Fibroblast of lung (primary cell): ENCODE measurements at places on chromosomes 13 and 19.
A peak's percentile ranks its signal among the peaks of the same experiment; 100 is the strongest.

DNA sequence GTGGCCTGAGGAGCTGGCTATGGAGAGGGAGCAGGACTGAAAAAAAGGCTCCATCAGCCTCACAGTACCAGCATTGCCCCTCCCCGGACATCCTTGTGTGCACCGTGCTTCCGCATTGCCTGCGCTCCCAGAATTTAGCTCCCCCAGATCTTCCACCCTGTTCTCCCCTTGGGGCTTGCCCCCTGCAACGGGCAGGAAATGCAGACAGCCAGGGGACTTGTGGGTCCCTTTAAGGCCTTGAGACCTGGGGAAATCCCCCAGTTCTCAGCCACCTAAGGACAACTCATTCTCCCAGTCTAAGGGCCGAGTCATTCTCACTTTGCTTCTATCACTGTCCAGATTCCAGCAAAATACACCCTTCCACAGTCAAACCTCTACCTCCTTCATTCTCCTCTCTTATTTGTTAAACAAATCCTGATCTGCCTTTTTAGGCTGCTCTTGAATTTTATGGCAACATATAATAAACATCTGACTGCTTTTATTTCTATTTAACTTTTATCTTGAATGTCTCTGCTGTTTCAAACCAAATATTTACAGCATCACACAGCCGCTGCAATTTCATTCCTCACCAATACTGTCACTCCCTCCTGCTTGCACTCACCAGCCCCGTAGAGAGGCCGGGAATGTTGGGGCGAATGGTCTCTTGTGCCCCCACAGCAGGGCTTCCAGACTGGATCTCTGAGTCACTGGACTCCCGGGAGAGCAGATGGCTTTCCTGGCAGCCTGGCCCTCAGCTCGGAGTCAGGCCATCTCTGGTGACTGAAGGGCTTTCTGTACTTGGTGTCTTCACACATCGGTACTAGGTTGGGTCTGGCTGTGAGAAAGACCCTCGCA lies 221.9 kb downstream of the TSHZ3 start:
- DNase-seq: peak; percentile 98

- DNase-seq: peak; percentile 62
Observed at GRCh38 chr13:113625965-113626721, 31.9 kb downstream of the ATP4B start.

DNA sequence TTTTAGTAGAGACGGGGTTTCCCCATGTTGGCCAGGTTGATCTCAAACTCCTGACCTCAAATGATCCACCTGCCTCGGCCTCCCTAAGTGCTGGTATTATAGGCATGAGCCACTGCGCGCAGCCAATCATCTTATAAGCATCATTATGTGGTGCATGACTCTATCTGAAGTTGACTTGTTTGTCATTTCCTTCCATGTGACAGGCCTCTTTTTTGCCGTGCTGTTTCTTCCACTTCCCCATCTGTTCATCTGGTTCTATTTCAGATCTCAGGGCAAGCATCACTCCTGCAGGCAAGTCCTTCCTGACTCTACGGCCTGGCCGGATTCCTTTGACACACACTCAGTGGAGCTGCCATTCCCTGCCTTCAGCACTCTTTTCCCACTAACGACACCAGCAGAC lies 15.2 kb downstream of the COL5A3 start:
- DNase-seq: no peak

DNA sequence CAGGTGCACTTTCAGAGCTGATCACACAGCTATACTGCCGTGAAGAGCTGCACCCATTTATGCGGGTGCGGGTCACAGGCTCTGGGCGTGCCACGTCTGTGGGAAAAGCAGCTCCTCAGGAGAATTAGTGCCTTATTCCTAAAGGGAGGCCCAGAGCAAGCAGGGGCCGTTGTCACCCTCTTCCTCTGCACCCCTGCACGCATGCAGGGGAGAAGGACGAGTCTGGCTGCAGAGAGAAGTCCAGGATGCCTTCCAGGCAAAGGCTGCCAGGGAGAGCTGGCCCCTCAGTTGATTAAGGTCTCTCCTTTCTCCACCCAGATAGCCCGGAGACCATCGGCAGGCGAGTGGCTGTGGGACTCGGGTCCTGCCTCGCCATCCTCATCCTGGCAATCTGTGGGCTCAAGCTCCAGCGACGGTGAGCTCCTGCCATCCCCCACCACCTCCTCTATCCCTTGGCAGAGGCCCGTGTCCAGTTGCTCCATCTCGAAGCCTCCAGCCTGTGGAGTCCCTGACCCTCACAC lies 3.1 kb upstream of the FFAR1 start:
- no peak for DNase-seq

DNA sequence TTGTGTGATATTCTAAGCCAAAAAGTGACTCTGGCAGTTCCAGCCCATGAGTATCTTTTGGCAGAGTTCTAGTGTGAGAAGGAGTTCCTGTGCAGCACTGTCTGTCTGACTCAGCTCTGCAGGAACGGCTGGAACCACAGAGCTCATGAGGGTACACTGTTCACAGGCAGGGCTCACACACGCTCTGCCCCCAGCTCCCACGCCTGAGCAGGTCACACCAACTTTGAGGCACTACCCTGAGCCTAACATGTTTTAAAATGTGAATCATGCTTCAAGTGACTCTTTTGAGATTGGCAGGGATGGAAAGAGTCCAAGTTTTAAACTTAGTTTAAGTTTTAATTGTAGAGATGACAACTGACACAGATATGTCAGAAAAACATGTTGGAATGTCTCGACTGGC lies 1203.3 kb downstream of the UQCRFS1 start:
- DNase-seq: peak; percentile 82

GRCh38 chr13:39916330-39916729 lies 260.9 kb downstream of the COG6 start:
- DNase-seq: no peak

- DNase-seq: no peak
Observed at GRCh38 chr13:58883405-58883804, 1251.9 kb downstream of the PCDH17 start.

GRCh38 chr19:13051557-13052165 lies 51.0 kb downstream of the LYL1 start:
- DNase-seq: peak; percentile 67

DNA sequence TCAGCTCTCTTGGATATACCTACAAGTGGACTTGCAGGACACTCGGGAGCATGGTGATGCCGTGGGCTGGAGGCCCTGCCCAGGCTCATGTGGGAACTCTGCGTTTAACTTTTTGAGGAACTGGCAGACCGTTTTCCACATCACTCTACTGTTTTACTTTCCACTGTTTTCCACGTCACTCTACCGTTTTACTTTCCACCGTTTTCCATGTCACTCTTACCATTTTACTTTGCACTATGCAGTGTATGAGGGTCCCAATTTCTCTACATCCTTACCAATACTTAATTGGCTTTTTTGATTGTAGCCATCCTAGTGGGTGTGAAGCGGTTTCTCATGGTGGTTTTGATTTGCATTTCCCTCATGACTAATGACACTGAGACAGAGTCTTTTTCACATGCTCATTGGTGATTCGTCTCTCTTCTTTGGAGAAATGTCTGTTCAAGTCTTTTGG lies 40.5 kb downstream of the GATAD2A start:
- peak; percentile 53 for DNase-seq

GRCh38 chr13:98517576-98518310 lies 59.2 kb downstream of the STK24 start:
- no peak for DNase-seq

DNA sequence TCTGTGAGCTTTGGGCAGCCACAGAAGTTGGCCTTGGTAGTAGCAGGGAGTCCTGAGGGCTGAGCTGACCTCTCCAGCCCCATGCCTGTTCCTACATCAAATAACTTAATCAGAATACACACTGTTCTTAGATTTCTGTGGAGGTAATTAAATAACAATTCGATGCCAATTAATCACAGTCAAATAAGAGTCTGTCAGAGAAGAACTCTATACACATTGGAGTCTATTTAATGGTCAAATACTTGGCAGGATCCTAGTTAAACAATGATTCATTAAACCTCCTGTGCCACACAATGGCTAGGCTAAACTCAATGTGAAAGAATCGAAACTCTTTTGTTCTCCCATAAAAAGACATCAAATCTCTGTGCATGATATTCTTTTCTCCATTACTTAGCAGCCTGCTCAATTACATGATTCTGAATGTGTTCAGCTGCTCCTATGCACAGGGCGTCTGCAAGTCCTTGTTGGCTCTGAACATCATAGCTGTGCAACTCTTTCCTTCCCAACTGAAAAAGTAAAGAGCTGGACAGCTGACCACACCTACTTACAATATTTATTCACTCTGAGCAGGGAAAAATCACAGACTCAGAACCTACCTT lies 173.1 kb downstream of the ABCC4 start:
- peak; percentile 2 for DNase-seq

DNA sequence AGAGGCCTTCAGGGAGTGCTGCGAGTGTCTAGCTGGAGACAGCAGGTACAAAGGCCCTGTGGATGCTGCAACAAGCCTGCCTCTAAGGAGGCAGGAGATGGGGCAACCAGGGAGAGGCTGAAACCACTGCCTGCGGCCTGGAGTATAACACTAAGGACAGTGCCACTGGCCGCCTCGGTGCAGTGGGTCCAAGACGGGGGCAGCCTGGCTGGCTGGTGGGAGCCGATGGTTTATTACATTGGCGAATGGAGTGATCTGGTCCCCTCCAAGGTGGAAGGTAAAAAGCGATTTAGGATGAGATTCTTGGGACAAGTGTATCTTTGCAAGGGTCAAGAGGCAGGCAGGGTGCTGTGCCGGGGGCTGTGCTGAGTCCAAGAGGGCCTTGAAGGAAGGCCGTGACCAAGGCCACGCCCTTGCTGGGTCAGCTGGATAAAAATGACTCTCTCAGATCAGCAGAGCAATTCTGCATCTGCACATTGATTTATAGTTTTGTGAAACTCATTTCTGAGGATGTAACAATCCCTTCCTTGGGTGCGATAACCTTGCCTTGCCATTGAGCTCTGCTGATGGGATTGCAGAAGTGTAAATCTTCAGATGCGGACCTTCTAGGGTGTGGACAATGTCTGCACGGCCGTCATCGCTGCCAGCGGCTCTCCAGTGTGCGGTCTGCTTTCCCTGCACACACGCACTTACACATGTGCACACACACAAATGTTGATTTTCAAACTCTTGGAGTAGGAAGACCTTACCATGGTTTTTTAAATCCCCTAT lies 6.0 kb downstream of the TMEM255B start:
- DNase-seq: no peak

GRCh38 chr19:51394050-51394836 lies 3.9 kb upstream of the C19orf84 start:
- peak; percentile 98 for DNase-seq

DNA sequence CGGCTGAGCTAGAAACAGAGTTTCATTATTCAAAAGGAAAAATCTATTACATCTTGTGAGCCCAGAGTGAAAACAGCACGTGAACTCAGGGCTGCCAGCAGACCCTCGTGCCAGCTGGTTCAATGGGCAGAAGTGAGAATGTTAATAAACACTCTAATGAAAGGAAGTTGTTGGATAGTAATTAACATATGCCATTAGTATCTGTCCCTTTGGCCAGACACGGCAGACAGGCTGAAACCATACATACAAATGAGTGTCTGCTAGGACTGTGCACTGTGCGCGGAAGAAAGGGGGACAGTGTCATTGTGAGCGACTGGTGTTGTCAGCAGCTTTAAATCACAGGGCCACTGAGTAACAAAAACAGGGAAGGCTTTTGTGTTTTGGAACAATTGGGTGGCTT lies 121.9 kb upstream of the TSC22D1 start:
- no peak for DNase-seq

DNA sequence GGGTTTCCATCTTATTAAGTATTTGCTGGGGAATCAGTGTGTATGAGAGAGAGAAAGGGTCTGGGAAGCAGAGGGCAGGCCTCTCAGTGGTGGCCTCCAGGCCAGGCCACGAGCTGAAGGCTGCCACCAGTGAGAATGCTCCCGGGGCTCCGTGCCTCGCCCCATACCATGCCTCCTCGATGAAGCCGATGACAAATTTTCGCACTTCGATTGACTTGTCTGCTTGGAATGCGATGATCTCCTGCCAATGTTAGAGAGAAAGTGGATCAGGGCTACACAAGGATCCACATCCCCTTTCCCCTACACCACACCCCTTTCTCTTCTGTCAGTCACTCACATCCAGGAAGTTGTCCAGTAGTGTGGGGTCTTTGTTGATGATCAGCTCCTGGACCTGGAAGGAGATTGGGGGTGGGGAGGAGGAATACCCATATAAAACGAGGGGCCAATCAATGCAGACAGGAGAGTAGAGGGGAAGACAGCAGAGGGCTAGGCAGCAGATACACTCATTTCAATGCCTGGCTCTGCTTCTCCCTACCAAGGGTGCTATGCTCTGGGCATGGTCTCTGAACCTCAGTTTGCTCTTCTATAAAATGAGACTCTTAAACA lies 10.7 kb downstream of the SYMPK start:
- DNase-seq: peak; percentile 40
